ENCODE measurements at places on chromosomes 2 and 18.

DNA sequence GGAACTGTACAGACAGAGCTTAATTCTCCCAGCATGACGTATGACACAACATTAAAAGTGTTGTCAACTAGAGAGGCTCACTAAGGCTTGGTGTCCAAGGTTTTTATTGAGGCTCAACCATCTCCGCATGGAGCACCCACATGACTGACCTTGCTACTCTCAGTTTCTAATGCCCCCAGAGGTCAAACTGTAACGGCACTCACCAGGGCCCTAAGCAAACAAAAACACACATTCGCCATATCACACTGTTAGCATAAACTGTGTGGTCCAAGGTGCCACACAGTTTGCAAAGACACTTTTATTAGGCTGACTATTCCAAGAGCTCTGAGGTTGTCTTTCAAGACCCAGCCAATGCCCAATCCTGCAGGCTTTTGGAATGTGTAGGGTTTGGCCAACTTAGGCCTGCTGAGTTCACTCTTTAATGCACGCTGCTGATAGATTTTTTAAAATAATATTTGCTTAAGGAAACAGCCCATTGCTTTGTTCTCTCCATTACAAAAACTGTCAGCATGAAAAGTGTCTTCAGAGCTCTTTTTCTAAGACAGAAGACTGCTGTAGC is 114.9 kb downstream of the DSC3 start:
- DNase-seq, result no peak

DNA sequence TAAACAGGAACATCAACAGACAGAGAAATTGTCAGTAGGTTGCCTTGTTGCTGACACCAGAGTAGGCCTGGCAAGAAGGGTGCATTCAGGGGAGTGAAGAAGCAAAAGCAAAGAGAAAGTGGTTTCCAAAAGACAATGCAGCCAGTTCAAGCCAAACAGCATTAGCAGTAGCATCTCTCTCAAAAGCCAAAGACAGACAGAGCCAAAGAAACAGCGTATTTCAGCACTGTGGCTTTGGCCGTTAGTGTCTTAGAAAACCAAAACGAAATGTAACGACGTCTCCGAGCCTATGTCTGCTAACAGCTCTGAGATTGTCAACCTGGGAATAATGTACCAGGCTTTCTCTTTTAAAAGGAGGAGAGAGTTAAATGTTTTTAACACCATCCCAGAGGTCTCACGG is 178.6 kb downstream of the NRP2 start:
- DNase-seq, result no peak

DNA sequence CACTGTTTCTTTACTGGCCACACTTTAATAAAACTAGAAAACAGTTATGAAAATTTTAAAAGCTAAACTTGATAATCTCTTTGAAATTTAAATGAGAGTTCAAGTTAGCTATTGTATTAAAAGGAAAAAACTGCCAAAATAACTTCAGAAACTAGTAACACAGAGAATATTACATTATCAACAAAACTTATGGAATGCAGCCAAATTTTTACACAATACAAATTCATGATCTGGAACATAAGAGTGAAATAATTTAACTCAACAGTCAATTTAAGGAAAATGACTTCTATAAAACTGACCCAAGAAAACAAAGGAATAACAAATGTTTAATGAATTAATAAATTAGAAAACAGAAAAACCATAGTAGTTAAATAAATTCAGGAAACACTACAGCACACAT is 65.0 kb downstream of the TCF4 start:
- no peak for DNase-seq

DNA sequence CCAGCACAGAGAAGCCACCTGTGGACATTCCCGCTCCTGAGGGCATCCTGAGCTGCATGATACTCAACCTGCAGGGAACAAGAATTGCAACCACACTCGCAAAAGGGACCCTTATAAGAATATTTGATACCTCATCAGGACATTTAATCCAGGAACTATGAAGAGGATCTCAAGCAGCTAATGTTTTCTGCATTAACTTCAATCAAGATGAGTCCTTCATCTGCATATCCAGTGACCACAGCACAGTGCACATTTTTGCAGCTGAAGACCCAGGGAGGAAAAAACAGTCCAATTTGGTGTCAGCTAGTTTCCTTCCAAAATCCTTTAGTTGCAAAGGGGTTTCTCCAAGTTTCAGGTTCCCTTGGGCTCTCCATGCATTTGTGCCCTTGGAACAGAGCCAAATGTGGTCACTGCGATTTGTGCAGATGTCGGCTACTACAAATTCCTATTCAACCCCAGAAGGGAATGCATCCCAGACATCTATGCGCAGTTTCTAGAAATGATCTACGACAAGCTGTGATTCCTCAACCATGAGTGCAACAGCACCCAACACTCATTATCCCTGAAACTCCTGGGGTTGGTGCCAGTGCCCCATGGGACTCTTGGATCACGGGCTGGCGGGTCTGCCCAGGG is 23.3 kb upstream of the FHOD3 start:
- no peak for DNase-seq

DNA sequence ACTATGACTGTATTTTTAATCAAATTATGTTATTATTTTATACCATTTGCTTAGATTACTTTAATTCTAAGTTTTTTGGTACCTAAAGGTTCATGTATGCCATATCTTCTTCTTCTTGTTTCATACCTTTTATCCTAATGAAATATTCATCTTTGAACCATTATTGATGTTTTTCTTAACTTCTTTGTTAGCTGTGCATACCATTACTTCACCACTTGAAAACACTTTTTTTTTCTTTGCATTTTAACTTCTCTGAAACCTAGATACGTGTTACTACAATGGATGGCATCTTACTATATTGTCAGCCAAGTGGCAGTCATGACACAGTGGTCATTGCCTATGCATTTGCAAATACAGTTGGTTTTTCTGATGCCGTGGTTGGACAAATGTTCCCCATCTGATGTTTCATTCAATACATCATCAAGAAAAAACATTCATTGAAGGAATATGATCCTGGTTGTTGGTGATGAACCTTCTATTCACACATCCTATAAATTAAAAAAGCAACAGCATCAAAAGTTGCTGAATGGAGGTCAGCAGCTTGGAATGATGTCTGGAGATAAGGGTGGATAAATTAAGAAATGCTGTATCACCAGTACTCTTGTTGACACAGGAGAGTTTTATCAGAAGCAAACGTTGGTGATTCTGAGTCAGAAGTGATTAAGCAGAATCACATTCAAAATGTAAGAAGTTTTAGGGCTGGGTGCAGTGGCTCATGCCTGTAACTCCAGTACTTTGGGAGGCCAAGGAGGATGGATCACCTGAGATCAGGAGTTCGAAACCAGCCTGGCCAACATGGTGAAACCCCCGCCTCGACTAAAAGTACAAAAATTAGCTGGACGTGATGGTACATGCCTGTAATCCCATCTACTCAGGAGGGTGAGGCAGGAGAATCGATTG is 7.4 kb downstream of the IL36A start:
- no peak for DNase-seq

GRCh38 chr18:23231340-23232021 is 96.2 kb downstream of the CABLES1 start:
- DNase-seq, result peak; percentile 99
